ENCODE measurements at places on chromosomes 5 and 9.
A peak's percentile ranks its signal among the peaks of the same experiment; 100 is the strongest.

DNA sequence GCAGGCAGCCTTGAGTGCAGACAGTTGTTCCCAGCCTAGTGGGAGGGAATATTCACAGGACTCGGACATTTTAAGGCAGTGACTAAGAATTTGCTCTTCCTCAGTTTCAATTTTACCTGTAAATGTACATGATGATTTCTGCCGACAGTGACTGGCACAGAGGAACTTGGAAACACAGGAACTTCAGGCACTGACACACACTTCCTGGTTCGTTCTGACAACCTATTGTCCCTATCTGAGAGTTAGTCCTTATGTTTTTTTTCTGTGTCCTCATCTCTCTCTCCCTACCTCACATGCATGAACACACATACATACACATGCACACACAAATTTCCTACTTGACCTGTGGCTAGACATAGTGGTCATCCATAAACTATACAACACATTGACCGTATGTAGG is 89.4 kb upstream of the CD180 start:
- DNase-seq = no peak

DNA sequence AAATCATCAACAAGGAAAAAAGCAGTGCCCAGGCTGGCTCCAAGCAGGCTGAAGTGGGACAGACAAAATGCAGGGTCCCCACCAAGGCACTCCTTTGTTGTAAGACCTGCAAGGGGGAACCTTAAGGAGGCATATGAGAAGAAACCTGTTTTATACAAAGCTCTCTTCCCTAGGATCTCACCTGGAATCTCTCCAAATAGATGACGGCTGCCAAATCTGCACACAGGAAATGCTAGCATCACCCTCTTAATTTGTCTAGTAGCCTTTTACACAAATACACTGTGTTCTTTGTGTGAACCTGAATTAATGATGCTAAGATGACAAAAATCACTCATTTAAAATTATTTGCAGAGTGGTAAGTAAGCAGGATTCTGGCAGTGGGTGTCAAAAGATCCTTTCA is 280.2 kb downstream of the SPOCK1 start:
- DNase-seq = no peak

GRCh38 chr5:83726912-83727311 is 6.3 kb upstream of the HAPLN1 start:
- DNase-seq = no peak

- DNase-seq = peak; percentile 3
These were observed 369.6 kb downstream of the IRX2 start for GRCh38 chr5:2381861-2382260.

DNA sequence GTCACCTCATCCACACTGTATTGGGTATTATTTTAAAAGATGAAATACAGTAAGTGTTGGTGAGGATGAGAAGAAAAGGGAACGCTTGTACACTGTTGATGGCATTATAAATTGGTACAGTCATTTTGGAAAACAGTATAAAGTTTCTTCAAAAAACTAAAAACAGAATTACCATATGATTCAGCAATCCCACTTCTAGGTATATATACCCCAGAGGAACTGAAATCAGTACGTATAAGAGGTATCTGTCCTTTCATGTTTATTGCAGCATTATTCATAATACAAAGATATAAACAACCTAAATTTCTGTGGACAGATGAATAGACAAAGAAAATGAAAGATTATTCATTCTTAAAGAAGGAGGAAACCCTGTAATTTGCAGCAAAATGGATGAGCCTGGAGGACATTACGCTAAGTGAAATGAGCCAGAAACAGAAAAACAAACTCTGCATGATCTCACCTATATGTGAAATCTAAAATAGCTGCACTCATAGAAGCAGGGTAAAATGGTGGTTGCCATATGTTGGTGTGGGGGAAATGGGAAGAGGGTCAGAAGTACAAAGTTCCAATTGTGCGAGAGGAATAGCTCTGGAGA is 191.6 kb downstream of the TRIM36 start:
- no peak for DNase-seq

DNA sequence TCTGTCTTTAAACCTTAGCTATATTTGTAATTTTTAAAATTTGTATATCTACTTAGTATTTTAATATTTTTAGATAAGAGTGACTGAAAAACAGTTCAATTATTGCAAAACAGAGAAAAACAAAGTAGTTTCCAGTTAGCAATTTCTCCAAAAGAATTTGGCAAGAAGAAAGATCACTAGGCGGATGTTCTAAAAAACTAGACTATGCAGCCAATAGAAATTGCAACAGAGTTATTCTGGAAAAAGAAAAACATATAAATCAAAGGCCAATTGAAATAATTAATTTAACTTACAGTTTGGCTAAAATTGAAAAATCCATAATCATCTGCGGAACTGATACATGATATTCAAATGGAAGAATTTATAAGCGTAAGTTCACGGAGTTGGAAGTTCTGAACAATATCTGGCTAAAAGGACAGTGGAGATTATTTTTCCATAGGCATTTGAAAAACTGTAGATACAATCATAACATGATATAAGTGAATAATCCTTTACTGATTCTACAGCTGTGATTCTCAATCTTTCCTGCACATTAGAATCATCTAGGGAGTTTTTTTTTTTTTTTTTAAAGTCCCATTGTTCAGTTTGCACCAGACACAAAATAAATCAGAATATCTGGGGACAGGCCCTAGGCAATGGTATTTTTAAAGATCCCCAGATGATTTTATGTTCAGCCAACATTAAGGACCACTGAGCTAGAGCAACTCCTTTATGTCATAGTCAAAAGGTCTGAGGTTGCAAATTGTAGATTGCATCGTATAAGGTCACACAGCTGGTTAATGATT is 605.1 kb upstream of the DAB2 start:
- DNase-seq = no peak

DNA sequence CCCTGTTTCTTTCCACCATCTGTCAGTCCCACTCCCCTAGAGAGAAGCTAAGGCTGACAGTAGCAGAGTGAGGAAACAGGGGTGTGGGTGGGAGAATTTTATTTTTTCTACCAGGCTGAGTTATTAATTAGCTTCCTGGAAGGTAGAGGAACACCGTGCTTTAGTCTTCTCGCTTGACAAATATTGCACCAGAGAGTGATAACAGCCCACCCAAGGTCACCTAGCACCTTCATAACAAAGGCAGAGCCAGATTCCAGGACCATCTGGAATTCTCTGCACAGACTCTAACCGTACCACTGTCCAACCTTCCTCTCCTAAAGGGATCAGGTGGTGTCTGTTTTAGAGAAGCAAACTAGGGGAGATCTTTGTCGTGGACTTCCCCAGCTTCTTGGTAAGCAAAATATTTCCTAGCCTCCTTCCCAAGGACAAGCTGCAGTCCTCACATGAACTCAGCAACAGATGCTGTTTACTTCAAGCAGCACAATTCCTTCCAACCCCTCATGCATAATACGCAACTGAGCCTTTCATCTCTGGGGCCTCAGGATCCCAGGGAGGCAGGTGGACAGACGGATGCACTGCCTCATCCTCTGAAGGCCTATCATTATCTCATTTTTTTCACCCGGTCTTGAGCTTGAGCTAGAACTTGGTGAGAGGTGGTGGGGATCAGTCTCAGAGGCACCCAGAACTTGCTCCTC is 308.7 kb upstream of the BRINP1 start:
- no peak for DNase-seq

DNA sequence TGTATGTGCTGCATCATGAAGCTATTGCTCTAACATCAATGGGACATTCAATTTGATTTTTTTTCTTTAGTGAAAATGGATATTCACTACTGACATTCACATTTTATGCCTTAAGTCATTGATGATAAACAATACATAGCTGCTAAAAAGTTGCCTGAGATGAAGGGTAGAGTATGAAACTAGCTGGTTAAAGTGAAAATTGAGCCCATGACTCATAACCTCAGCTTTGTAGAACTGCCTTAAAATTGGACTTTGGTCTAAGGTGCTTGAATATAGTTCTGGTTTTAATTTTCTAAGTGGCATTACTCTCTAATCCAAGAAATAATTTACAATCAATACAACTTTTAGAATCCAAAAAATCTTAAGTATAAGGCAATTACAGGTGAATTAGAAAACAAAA is 740.4 kb upstream of the RIOK2 start:
- no peak for DNase-seq

- DNase-seq = no peak
These were observed 1082.9 kb upstream of the SEMA6A start for GRCh38 chr5:117657541-117657940.

DNA sequence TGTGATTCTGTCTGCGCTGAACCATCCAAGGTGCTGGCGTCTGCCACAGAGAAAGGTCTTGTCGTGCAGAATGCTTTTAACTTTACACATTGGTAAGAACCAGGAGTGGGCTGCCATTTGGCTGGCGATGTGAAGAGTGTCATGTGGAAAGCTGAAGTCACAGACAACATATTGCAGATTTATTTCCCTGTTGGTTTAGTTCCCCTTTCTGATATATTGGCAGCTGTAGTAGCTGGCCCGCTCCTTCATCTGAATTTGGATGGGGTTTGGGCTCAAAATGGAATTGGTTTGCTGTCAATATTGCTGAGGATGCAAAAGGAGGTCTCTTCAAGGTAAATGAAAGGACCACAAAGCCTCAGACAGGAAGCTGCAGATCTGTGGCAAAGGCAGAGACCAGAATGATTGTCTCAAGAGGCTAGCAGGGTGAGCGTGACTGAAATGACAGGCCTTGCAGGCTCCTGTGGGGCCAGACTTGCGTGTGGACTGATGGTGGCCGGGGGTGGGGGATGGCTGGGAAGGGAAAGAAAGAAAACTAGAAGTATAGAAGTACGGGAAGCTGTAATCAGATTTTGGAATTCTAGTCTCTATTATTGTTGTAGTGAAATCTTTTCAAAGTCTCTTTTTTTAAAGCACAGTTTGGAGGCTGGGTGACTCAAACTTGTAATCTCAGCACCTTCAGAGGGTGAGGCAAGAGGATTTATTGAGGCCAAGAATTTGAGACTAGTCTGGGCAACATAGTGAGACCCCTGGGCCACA is 25.1 kb upstream of the CD180 start:
- no peak for DNase-seq

DNA sequence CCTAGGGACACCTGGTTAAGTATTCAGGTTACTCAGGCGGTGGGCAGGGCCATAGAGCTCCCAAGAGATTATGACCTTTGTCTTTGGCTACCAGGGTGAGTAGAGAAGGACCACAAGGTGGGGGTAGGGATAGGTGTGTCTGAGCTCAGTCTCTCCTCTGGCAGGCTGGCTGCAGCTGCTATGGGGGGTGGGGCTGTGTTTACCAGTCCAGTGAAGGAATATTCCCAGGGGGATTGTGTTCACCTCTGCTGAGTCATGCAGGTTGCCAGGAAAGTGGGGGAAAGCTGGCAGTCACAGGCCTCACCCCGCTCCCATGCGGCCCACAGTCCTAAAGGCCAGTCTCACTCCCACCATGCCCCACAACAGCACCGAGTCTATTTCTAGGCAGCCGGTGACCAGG is 53.6 kb upstream of the POU5F2 start:
- DNase-seq = no peak

GRCh38 chr5:171595801-171596231 is 176.4 kb downstream of the FGF18 start:
- DNase-seq = no peak

DNA sequence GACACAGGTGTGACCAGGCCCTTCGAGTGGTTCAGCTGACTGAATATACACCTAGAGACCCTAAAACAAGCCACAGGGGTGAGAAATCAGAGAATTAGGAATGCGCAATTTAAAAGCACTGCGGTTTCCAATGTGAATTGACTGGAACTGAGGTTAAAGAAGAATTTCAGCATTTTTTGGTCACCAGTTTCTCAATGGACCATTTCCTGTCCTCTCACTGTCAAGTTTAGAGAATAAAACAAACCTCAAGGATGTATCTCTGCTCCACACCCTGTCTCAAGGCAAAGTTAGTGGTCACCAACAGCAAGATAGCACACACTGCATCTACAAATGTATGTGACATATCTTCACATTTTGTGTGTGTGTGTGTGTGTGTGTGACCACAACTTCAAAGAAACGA is 143.8 kb upstream of the MAP3K1 start:
- DNase-seq = no peak

DNA sequence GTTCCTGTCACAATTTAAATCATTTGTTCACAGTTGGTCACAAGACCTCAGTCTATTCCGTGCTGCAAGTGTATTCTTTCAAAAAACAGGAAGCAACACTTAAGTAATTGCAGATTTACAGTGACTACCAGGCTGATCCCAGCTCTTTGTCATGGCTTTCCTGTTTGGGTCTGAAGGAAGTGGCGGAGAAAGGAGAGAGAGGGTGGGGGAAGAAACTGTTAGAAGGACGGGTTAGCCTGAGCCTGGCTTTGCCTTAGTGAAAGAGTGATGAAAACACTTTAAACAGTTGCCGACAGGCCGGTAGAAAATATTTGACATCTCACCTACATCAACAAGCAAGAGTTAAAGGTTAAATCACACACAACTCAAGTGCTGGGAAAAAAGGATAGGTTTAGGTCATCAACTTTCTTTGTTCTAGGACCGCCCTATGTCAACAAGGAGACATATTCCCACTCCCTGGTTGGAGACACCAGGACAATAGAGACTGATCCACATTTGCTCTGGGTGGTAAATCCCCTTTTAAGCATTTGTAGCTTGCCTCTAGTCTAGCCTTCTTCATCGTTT is 102.2 kb upstream of the DAB2 start:
- no peak for DNase-seq

DNA sequence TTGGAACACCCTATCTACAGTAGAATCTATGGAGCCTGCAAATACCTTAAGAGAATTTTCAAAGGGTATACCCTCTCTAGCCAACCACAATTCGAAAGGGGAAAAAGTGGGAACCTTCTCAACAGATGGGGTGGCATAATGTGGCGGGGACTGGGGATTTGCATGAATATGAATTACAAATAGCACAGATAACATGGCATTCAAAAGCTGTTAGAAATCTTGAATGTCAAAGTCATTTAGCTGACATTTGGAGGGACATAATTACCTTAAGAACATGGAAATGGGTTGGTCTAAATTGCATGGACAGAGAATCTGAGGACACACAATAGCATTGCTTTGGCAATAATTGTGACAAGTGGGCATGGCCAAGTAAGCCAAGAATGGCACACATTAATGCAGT is 23.2 kb upstream of the TYRP1 start:
- no peak for DNase-seq

- no peak for DNase-seq
These were observed 27.5 kb downstream of the ADRB2 start for GRCh38 chr5:148853868-148854267.

GRCh38 chr5:1975898-1976765 is 93.4 kb upstream of the IRX4 start:
- no peak for DNase-seq

- DNase-seq = peak; percentile 55
These were observed 21.7 kb upstream of the NANS start for GRCh38 chr9:98034593-98035546.

DNA sequence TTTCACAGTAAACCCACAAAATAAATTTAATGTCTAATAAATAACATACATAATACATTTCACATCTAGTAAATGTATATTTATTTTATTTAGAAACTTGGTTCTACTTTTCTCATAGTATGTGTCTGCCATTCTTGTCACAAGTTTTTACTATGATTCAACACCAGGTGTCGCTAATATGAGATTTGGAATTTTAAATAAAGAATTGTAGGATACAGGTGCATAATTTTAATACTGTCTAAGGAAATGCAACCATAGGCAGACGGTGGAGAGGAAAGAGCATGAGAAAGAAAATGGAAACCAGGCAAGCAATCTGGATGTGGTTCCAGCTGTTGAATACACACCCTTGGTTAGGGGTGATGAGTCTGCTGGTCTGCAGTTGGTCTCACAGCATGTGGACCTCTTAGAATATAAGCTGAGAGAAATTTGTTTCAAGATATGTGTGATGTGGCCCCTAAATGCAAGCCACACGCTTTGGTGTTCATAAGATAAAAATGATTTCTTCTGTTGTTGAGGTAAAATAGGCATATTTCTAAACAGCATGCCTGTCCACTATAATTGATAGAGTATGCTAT is 114.7 kb upstream of the TXNDC8 start:
- DNase-seq = peak; percentile 8

- DNase-seq = no peak
These were observed 13.2 kb upstream of the GLRA1 start for GRCh38 chr5:151937851-151938250.
